ENCODE measurements at places on chromosomes 13 and 19. TPM values are rescaled to one million over a fixed set of nuclear protein-coding genes. Genes with fewer than 3 reads are reported as not detected.

GRCh38 chr13:40402931-40403431 is 263.5 kb downstream of the FOXO1 start:
- DNase-seq = peak; percentile 13

- no peak for DNase-seq
Measured at GRCh38 chr19:5141129-5141849, 172.4 kb downstream of the KDM4B start.

DNA sequence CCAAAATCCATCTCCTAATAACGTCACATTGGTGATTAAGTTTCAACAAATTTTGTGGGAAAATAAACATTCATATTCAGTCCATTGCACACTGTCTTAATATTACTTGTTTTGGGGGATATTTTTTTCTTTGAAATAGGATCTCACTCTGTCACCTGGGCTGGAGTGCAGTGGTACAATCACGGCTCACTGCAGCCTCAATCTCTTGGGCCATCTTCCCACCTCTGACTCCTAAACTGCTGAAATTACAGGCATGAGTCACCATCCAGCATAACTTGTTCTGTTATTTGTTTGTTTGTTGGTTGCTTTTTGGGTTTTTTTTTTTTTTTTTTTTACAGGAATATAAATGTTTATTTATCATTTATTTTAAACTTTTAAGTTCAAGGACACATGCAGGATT is 556.1 kb upstream of the SLITRK6 start:
- DNase-seq = no peak

GRCh38 chr19:35272122-35272719 is 3.5 kb downstream of the USF2 start:
- no peak for DNase-seq

DNA sequence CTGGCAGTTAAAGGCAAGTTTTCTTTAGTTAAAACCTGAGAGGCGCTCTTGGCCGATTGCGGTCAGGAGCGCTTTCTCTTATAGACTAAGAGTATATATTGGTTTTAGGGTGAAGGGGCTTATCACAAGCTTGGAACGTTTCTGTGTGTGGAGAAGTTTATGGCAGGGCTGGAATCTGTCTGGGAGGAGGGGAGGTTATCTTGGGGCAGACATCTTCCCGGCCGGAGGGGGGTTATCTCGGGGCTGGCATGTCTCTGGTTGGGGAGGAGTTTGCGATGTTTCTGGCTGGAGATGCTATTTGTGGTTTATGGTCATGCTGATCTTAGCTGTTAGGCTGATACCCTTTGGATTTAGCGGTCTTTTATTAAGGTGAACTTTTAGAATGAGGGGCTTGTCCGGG is 18.3 kb downstream of the KDM4B start:
- no peak for DNase-seq

DNA sequence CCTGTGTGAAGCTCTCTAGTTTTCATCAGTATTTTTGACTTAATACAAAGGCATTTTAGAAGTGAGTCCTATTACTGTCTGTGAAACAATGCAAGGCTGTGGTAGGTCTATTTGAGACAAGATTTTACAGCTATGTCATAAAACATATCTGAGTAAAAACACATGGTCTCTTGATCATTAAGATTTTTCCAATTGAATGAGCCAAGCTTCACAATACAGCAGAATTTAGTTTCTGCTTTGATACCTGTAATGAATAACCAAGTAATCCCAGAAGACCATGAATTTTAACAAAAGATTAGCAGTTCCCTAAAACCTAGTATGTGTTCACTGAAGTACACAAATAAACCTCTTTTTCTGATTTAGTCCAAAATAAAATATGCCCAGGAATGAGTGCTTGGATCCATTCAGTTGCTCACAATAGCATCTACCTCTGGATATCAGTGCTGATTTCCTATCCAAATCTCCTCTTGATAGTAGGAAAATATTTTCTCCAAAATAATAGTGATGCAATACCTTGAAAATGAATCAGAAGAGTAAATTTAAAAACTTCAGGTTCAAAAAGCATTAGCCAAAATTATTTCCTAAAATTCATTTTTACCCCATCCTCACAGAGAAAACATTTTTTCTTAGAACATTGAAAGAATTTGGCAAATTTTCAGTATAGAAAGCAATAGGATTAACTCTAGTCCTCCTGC is 533.5 kb upstream of the SGCG start:
- DNase-seq = no peak

DNA sequence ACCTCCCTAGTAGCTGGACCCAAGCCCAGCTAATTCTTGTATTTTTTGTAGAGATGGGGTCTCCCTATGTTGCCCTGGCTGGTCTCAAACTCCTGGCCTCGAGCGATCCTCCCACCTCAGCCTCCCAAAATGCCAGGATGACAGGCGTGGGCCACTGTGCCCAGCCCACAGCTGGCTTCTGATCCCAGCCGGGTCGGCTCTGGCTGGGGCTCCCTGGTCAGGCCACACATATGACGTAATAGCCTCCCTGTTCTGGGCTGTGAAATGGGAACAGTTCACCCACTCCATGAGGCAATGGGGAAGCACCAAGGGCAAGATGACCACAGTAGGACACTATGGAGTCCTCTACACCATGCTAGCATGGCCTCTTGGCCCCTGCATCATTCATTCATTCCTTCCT is 41.1 kb downstream of the TINCR start:
- DNase-seq = no peak

- no peak for DNase-seq
Measured at GRCh38 chr13:24234200-24234915, 73.8 kb downstream of the SPATA13 start.

DNA sequence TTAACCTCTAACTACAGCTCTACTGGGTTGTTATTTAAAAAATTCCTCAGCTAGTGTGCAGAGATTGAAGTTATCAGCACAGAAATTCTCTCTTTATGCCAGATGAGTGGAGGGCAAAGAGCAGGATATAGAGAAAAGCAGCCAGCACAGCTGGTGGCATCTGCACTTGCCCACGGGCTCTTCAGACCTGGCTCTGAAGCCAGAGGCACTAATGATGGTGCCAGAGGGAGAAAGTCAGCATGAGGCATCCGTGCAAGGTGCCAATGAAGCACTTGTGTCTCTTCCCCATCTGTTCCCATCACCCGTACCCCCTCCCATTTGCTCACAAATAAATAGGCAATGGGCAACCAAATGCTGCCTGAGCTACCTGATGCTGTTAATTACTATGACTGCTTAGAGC is 138.9 kb downstream of the OLFM4 start:
- no peak for DNase-seq

- DNase-seq = no peak
Measured at GRCh38 chr13:109436841-109437240, 349.5 kb downstream of the IRS2 start.

DNA sequence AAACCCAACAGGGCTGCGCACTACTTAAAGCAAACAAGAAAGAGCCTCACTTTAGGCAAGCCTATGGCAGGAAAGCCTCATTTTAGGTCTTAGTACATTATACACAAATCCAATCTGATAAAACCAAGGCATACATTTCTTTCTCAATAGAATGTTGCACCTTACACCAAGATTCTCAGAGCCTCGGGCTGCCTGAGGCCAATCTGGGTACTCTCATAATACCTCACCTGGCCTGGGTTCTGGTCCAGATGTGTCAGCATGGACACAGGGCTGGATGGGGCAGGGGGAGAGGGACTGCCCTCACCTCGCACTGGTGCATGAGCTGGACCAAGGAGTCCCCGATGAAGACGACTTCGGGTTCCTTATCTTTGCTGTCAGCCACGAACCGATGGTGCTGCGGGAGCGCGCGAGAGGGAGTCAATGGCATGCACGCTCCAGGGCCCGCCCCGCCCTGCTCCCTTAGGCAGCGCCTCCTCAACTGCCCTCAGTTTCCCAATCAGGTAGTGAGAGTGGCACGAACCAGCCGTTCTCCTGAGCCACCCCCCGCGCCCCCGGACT is at the start of gene PRR19:
TSS of gene PRR19 (plus strand) at position 487 of the 558 bp plus-strand sequence. CDS start 7,453 bp downstream, outside the sequence.
- DNase-seq = no peak

DNA sequence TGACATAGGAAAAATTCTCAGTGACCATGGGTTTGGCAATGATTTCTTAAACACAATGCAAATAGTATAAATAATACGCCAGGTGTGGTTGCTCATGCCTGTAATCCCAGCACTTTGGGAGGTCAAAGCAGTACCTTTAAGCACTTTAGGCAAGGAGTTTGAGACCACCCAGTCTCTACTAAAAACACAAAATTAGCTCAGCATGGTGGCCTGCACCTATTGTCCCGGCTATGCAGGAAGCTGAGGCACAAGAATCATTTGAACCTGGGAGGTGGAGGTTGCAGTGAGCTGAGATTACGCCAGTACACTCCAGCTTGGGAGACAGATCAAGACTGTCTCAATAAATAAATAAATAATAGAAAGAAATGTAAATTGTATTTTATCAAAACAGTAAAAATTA is 356.5 kb upstream of the SLITRK6 start:
- no peak for DNase-seq

GRCh38 chr19:44718441-44719261 is 19.7 kb downstream of the CEACAM16 start:
- peak; percentile 84 for DNase-seq

The LAIR1 gene
- polyA plus RNA-seq = 3.3 TPM

The MEIOSIN gene
- not detected for polyA plus RNA-seq

The PEAK3 gene
- polyA plus RNA-seq = 0.09 TPM

The CATSPERD gene
- polyA plus RNA-seq = not detected

The LGALS7B gene
- not detected for polyA plus RNA-seq

The PSG11 gene
- polyA plus RNA-seq = 0.24 TPM

The VSTM2B gene
- polyA plus RNA-seq = 0.60 TPM

The GZMM gene
- not detected for polyA plus RNA-seq

The NANOS3 gene
- polyA plus RNA-seq = 1.3 TPM

The TMEM221 gene
- 3.3 TPM for polyA plus RNA-seq

The ATP12A gene
- polyA plus RNA-seq = 12.1 TPM

The HTR2A gene
- polyA plus RNA-seq = 0.65 TPM

The SLC46A3 gene
- polyA plus RNA-seq = 2.6 TPM

The APOC4 gene
- polyA plus RNA-seq = not detected

The RASAL3 gene
- 1.3 TPM for polyA plus RNA-seq

Data from renal cortex interstitium (tissue), 15 donors.